ENCODE measurements at places on chromosomes 3 and 15. TPM values are rescaled to one million over a fixed set of nuclear protein-coding genes. Genes with fewer than 3 reads are reported as not detected.

GRCh38 chr3:29936766-29937165 is 655.9 kb downstream of the RBMS3 start:
- DNase-seq: no peak

GRCh38 chr15:38888701-38889221 is 324.1 kb upstream of the RASGRP1 start:
- DNase-seq: no peak

- DNase-seq: no peak
These were observed 101.7 kb downstream of the LSM3 start for GRCh38 chr3:14280326-14280725.

Gene CLEC3B
- 12.9 TPM for total RNA-seq

Gene CTXN2
- not detected for total RNA-seq

Data from hematopoietic multipotent progenitor cell (in vitro differentiated cells).